NCI-H2081 treated with DMSO at 0.1 percent for 48 hours (cell line): ENCODE measurements at places on chromosomes 6 and 20.

DNA sequence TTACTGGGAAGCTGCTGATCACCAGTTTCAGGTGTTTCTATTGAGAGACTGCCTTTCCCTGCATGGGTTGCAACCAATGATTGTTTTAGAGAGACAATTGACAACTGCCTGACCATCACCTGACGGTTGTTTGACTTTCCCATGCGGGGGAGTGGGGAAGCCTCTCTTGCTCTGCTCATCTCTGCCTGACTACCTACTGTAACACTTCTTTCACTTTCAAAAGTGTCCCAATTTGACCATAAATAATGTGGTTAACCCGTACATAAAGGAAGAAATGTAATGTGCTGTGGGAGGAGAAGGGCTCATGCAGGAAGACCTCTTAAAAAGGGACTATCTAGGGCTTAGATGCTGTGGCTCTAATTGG, 122.1 kb upstream of the PHACTR1 start:
- no peak for DNase-seq

DNA sequence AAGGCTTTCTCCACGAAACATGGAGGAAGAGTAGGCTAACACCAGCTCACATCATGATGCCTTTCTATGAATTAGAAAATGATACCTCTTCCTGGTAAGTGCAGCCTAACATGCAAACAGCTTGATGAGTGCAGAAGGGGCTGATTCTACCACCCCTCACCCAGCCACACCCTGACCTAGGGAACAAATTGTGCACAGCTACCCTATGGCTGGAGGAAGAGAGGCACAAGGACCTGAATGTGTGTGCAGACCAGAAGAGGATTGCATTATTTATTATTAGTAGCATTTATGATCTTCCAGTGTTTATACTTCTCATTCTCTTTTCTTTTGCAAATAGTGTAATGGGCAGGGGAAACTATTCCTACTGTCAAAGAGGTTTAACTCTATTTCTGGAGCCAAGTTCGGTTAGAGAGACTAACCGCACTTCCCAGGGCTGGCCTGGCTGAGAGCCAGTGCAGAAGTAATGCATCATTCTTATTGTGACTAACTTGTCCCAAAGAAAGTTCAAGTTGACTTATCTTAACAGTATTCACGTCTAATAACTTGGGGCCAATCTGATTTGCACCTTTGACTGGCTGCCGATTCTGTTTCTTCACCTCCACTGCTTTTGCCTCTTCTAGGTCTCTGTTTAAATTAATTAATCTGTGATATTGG, 237.5 kb downstream of the CD83 start:
- DNase-seq, result no peak

DNA sequence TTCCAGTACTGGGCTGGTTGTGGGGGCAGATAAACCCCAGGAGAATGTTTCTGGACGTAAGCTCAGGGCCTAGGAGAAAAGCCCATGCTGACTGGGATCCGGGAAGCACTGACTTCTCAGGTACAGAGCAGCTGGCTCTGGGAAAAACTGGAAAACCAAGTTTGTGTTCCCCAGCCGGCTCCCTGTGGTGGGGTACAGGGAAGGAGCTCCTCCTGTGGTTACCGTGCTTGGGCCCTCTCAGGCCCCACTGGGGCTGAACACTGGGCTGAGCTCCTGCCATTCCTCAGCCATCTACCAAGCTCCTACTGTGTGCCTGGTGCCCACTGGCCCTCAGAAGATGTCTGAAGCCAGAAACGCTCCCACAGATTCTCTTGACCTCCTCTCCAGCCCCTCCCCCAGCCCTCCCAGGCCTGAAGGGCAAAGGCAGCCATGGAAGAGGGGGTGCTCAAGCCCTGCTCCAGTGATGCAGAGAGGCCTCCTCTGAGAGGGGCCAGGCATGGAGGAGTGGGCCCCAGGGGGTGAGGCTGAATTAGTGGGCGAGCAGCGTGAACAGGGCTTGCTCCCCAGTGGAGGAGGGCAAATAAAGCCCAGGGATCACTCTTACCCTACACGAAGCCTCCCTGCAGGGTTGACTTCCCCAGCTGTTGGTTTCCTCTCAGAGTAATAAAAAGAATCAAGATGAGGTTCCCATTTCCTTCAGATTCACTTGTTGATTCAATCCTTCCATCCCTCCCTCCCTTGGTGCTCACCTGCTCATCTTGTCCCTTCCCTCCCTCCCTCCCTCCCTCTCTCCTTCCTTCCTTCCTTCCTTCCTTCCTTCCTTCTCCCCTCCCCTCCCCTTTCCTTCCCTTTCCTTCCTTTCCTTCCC, 100.0 kb downstream of the VEGFA start:
- no peak for DNase-seq

- no peak for DNase-seq
Measured at GRCh38 chr6:2734488-2735166, 16.1 kb downstream of the MYLK4 start.

GRCh38 chr20:3222635-3223600, 13.6 kb downstream of the ITPA start:
- peak; percentile 94 for DNase-seq

DNA sequence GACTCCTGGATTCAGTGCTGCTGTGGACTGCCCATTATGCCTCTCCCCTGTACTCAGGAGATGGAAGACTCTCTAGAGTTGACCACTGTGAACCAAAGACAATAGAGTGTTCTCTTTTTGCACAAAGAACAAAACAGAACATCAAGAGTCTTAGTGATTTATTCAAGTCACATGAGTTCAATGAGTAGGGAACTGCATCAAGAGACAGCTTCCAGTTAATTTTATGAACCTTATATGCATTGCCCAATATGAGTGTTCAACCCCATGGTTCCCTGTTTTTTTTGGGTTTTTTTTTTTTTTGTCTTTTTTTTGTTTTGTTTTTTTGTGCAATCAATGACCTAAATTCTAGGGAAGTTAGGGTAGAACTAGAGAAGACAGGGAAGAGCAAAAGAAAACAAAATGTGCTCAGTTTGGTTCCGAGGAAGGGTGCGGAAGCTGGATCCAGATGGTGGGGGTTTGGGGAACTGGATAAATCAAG, 224.3 kb downstream of the MAFB start:
- DNase-seq, result no peak

DNA sequence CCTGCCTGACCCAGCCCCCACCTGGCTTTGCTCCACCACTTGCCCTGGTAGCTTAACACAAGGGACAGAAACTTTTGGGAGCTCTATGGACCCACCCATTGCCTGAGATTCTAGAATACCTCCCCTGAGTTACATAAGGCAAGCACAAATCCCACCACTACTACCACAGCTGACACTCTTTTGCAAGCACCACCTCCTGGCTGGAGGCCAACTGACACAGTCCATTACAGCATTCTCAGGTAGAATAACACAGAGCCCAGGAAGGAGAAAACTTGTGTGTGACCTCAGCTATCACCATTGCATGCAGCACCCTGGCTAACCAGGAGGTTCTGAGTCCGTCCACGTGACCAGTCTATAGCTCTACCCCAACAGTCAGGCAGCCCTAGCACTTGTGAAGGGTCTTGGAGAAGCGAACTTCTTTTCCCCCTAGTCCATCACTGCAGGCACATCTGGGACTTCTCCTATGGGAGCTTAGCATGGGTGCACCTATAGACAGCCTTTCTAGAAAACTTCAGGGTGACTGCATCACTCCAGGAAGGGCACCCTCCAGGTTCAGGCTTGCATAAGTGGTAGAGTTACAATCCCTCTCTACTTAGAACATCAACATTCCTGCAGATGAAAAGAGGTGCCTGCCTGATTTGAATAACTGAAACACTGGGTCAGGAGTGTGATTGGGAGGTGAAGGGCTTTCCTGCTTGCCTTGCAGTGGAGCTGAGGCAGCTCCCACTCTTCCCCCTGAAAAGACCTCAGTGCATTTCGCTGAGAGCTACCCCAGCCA, 30.1 kb downstream of the CITED2 start:
- DNase-seq, result no peak

GRCh38 chr6:134676307-134677281, 273.3 kb downstream of the ALDH8A1 start:
- peak; percentile 50 for DNase-seq

- no peak for DNase-seq
Measured at GRCh38 chr6:165573671-165574070, 89.4 kb downstream of the PDE10A start.

GRCh38 chr20:11697646-11698045, 220.0 kb upstream of the BTBD3 start:
- no peak for DNase-seq

DNA sequence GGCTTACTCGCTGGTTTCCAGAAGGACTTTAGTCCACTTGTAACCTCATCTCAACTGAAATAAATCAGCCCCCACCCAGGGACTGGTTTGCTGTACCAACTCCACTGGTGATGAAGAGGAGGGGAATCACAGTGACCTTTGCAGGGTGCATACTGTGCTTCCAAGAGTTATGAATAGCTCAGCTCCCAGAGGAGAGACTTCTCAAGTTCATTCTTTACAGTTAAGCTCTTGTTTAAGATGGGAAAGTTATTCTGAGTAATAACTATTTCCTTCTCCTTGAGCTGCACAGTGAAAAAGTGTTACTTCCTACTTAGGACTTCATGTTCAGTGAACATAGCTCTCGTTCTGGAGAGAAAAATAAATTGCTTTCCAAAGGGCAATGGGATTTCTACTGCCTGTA, 166.5 kb upstream of the ECI2 start:
- no peak for DNase-seq

DNA sequence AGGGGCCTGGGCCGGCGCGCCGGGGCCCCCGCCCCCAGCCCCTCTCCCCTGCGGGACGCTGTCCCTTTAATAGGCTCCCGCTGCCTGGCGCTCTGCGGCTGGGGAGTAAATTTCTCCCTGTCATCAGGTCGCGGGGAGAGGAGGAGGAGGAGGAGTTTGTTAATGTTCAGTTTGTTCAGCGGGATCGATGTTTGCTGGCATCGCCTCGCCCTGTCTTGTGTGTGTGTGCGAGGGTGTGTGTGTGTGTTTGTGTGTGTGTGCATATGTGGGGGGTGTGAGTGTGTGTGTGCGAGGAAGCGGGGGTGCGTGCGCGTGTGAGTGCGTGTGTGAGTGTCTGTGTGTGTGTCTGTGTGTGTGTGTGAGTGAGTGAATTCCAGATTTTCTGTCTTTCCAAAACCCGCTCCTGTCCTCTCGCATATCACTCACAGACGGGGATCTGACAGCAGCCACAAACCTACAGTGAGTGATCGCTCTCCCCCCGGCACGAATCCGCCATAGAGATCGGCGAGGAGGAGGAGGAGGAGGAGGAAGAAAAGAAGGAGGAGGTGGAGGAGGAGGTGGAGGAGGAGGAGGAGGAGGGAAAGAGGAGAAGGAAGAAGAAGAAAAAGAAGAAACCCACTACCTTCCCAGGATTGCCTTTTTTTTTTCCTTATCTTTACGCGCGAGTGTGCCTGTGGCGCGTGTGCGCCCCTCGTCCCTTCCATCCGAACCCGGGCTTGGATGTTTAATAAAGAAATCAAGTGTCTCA, at the start of gene TSHZ2:
TSS of gene TSHZ2 (plus strand) at position 169 of the 748 bp plus-strand sequence. CDS start 936 bp downstream, outside the sequence.
- DNase-seq, result no peak

- DNase-seq, result no peak
Measured at GRCh38 chr6:158698931-158699330, 49.1 kb downstream of the SYTL3 start.

GRCh38 chr6:49453221-49453620, 9.8 kb downstream of the MMUT start:
- DNase-seq, result no peak

- no peak for DNase-seq
Measured at GRCh38 chr6:87879132-87879861, 168.3 kb upstream of the SPACA1 start.

DNA sequence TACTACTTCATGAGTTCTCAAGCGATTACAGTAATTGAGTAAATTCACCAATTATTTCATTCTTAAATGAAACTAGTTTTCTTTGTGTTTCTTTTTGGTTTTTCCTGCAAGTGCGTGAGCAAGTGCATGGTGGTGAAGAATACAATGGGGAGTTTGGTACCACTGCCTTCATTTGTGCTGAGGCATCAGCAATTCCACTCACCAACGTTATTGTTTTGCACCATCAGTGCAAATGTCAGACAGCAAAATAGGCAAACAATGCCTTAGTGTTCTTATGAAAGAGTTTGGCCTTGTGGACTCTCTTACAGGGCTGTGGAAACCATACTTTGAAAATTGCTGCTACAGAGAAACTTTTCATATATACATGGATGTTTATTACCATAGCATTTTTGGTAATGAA, 8.2 kb downstream of the CDH26 start:
- DNase-seq, result no peak

DNA sequence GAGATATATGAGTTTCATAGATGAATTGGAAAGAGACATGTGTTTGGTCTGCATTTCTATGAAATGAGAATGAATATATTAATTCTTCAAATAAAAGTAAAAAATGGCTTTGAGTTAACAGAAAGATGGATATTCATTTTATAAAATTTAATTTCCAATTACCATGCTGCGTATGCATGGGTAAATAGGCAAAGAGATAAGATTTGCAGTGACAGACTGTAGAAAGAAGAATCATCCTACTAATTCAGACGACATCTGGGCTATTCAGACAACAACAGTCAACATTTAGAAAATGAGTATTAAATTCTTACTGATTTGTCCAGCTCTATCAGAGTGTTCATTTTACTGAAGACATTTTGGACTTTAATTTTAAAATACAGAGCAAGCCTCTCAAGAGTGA, 602.2 kb upstream of the NRSN1 start:
- DNase-seq, result no peak

- DNase-seq, result no peak
Measured at GRCh38 chr6:144660561-144661115, 375.5 kb downstream of the UTRN start.

DNA sequence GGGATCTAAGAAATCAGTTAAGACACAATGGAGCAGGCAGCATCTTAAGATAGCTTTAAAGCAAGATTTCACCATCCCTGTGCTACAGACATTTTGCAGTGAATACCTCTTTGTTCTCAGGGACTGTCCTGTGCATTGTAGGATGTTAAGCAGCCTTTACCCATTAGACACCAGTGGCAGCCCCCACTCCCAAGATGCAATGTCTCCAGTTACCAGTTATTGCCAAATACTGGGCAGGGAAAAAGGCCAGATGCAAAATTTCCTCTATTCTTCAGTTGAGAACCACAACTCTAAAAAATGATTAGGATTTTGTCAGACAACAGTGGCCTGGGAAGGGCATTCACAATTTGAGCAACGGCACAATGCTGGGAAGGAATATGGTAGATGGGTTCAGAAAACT, 6.1 kb downstream of the FBXO5 start:
- DNase-seq, result no peak

- no peak for DNase-seq
Measured at GRCh38 chr6:167079853-167080297, 43.0 kb upstream of the CCR6 start.

GRCh38 chr6:32761072-32761471, 2.3 kb downstream of the HLA-DQB2 start:
- no peak for DNase-seq

GRCh38 chr6:109521080-109521479, 38.1 kb upstream of the ZBTB24 start:
- DNase-seq, result no peak

DNA sequence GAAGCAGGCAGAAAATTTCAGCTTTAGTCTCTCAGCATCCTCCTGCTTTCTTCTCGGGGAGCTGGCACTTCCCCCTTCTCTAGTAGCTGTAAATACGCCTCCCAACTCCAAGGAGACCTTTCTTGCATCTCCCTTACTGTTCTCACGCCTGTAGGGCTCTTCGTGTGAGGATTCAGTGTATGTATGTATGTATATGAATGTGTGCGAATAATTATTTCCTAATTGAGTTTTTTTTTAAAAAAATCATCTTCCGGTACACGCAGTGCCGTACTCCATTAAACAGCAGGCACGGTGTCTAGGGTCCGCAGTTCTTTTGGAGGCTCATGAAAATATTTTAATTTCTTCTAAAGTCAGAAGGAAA, 85.4 kb downstream of the HFE start:
- DNase-seq, result no peak
